ENCODE measurements at places on chromosomes 7 and 10. TPM values are rescaled to one million over a fixed set of nuclear protein-coding genes. Genes with fewer than 3 reads are reported as not detected.

- no peak overlapping the region for H3K27ac ChIP-seq
- no peak overlapping the region for H3K4me3 ChIP-seq
- DNase-seq = no peak
- no peaks in the 10 kb centered on the region for H3K4me1 ChIP-seq
Observed at GRCh38 chr10:19656420-19657042, 159.7 kb upstream of the PLXDC2 start.

DCLRE1A gene
- 13.9 TPM for total RNA-seq

DNA sequence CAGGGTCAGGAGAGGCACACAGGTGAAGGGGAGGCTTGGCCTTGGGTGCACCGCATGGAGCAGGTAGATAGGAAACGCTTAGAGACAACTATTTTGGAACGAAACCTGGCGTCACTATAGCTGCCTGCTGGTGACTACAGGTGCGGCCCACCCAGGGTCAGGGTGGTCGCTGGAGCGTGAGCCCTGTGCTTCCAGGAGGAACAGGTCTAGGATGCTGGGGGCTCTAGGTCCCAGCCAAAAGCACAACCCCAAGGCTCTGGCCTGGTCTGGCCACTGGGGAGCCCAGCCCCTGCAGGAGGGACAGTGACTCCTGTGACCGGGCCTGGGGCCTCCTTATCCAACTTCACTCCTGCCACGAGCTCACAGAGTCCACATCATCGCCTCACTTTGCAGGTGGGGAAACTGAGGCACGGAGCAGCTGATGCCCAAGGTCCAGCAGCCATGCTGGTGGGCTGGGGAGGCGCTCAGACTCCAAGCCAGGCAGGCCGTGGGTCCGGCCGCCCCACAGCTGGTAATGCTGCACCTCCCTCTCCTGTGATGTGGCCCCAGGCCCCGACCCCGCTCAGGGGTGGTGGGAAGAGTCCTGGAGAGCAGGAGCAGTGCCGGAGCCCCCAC, 9.0 kb downstream of the LFNG start:
- H3K27me3 ChIP-seq = no peaks in the 10 kb centered on the region
- no peak overlapping the region for H3K4me3 ChIP-seq
- peaks cover 53% of the 10 kb centered on the region for H3K4me1 ChIP-seq
- no peaks in the 10 kb centered on the region for H3K36me3 ChIP-seq
- peak overlapping the region; percentile 37 for H3K27ac ChIP-seq

- H3K27me3 ChIP-seq = no peaks in the 10 kb centered on the region
- H3K4me3 ChIP-seq = no peak overlapping the region
- no peaks in the 10 kb centered on the region for H3K36me3 ChIP-seq
- no peak overlapping the region for H3K27ac ChIP-seq
- peaks cover 6% of the 10 kb centered on the region for H3K4me1 ChIP-seq
- DNase-seq = no peak
Observed at GRCh38 chr7:129615018-129615417, 3.5 kb downstream of the NRF1 start.

C10orf62 gene
- 0.32 TPM for total RNA-seq

- H3K4me1 ChIP-seq = no peaks in the 10 kb centered on the region
- H3K27ac ChIP-seq = no peak overlapping the region
- no peak overlapping the region for H3K4me3 ChIP-seq
- peaks cover 31% of the 10 kb centered on the region for H3K27me3 ChIP-seq
Observed at GRCh38 chr10:25177754-25178135, 2.9 kb downstream of the GPR158 start.

TMEM213 gene
- not detected for total RNA-seq

CPA4 gene
- 38.7 TPM for total RNA-seq

- H3K36me3 ChIP-seq = no peaks in the 10 kb centered on the region
- DNase-seq = no peak
- H3K27me3 ChIP-seq = no peaks in the 10 kb centered on the region
- H3K27ac ChIP-seq = peak overlapping the region; percentile 95
- peaks cover 33% of the 10 kb centered on the region for H3K4me1 ChIP-seq
- H3K4me3 ChIP-seq = peak overlapping the region; percentile 84
Observed at GRCh38 chr10:96585736-96586418, 935 bp downstream of the TM9SF3 start.

- no peaks in the 10 kb centered on the region for H3K27me3 ChIP-seq
- H3K4me3 ChIP-seq = no peak overlapping the region
- H3K36me3 ChIP-seq = peaks cover 4% of the 10 kb centered on the region
- peaks cover 13% of the 10 kb centered on the region for H3K4me1 ChIP-seq
- no peak for DNase-seq
Observed at GRCh38 chr10:103181244-103181643, 11.8 kb downstream of the NT5C2 start.

TMEM130 gene
- not detected for total RNA-seq

NPY4R2 gene
- not detected for total RNA-seq

MTURN gene
- total RNA-seq = 7.5 TPM

GRCh38 chr7:25386311-25386744, 158.0 kb upstream of the NPVF start:
- H3K27me3 ChIP-seq = 0 out of 2 replicates have a peak, but pooled peaks cover 15% of the 10 kb centered on the region
- H3K4me3 ChIP-seq = no peak overlapping the region
- no peak overlapping the region for H3K27ac ChIP-seq

DNA sequence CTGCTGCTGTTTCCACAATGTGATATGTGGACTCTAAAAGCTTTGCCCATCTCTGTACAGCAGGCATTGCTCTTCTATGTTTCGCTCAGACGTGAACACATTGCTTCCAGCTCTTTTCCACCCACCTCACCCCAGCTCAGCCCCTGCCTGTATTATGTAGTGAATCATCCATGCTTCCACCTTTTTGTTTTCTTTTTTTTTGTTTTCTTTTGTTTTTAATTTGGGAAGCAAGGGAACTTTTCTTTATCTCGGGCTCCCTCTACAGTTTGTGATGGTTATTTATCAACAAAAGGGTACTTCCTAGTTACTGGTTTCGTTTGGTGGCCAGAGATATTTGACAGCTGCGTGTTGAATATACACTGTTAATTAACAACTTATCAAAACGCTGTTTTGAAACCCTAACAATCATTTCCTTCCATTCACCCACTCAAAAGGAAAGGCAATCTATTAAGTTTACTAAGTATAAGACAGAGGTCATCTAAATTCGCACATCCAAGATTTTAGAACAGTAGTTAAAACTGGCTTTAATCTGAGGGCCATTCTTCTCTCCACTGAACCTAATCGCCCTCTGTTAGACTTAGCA, 127.9 kb upstream of the STK17A start:
- H3K4me3 ChIP-seq = no peak overlapping the region
- no peaks in the 10 kb centered on the region for H3K36me3 ChIP-seq
- no peaks in the 10 kb centered on the region for H3K4me1 ChIP-seq
- no peaks in the 10 kb centered on the region for H3K27me3 ChIP-seq

LMBR1 gene
- 84.0 TPM for total RNA-seq

DNA sequence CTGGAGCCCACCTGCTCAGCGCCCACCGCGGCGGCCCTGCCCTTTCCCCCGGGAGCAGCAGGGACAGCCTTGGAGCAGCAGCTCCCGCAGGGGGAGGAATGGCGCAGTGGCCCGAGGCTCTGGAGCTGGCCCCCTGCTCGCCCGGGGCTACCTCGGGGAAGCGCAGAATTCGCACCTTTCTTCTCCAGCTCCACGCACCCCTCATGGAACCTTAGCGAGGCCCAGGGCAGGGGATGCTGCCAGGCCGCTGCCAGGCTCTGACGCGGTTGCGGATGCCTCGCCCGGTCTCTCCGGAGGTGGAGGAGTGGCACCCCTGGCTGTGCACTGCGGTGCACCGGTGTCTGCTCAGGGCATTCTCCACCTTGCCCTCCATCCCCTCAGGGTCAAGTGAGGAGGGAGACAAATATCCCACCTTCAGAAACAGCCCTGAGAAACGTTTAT, 84.9 kb upstream of the MKI67 start:
- peak overlapping the region; percentile 69 for H3K27ac ChIP-seq
- no peaks in the 10 kb centered on the region for H3K27me3 ChIP-seq
- DNase-seq = no peak
- peak overlapping the region; percentile 65 for H3K4me3 ChIP-seq
- H3K4me1 ChIP-seq = peaks cover 2% of the 10 kb centered on the region

- H3K27ac ChIP-seq = peak overlapping the region; percentile 87
- H3K4me3 ChIP-seq = peak overlapping the region; percentile 80
- no peaks in the 10 kb centered on the region for H3K36me3 ChIP-seq
- H3K4me1 ChIP-seq = peaks cover 41% of the 10 kb centered on the region
- H3K27me3 ChIP-seq = no peaks in the 10 kb centered on the region
Observed at GRCh38 chr7:131111081-131111576, 216.5 kb upstream of the MKLN1 start.

- H3K4me1 ChIP-seq = peaks cover 38% of the 10 kb centered on the region
- no peak overlapping the region for H3K27ac ChIP-seq
- no peak for DNase-seq
- H3K36me3 ChIP-seq = no peaks in the 10 kb centered on the region
- H3K4me3 ChIP-seq = no peak overlapping the region
Observed at GRCh38 chr7:128740996-128741395, 1.8 kb downstream of the CALU start.

GRCh38 chr7:124791426-124791825, 25.8 kb upstream of the GPR37 start:
- no peaks in the 10 kb centered on the region for H3K27me3 ChIP-seq
- DNase-seq = no peak
- no peak overlapping the region for H3K27ac ChIP-seq
- H3K4me3 ChIP-seq = no peak overlapping the region
- no peaks in the 10 kb centered on the region for H3K36me3 ChIP-seq
- peaks cover 9% of the 10 kb centered on the region for H3K4me1 ChIP-seq

- no peaks in the 10 kb centered on the region for H3K4me1 ChIP-seq
- no peaks in the 10 kb centered on the region for H3K27me3 ChIP-seq
- no peak for DNase-seq
- no peaks in the 10 kb centered on the region for H3K36me3 ChIP-seq
Observed at GRCh38 chr7:52843436-52843835, 192.0 kb upstream of the POM121L12 start.

NCF1 gene
- 0.27 TPM for total RNA-seq

- no peaks in the 10 kb centered on the region for H3K36me3 ChIP-seq
- no peak overlapping the region for H3K4me3 ChIP-seq
- H3K27me3 ChIP-seq = no peaks in the 10 kb centered on the region
- peak; percentile 32 for DNase-seq
Observed at GRCh38 chr10:121069061-121069850, 218.1 kb downstream of the WDR11 start.

DNA sequence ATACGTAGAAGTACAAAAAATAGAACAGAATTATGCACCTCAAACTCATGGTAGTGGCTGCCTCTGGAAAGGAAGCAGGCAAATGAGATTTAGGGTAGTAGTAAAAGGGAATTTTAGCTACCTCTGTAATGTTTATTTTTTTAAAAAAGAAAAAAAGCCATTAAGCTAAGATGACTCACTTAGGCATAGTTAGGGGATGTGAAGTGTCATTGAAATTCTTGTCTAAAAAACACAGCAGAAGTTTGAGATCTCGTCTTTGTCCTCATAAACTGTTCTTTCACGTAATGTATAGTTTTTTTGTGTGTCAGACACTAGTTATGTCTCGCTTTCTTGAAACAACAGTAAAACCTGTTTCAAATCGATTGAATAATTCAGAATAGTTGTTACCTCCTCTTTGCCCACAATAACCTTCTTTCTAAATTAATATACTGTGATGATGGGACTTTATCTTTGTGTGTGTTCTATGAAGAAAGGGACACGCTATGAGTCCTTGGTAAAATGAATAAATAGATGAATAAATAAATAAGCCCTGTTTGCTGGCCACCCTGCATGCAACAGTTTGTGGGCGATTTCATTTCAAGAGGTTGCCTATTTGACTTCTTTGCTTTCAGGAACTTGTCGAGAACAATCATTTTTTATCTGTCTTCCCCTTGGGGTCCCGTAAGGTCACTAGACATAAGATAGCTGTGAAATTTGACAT, 14.5 kb upstream of the FBXW4 start:
- H3K4me3 ChIP-seq = no peak overlapping the region
- H3K27ac ChIP-seq = no peak overlapping the region
- DNase-seq = no peak
- H3K36me3 ChIP-seq = no peaks in the 10 kb centered on the region
- H3K4me1 ChIP-seq = no peaks in the 10 kb centered on the region
- peaks cover 11% of the 10 kb centered on the region for H3K27me3 ChIP-seq

GRCh38 chr10:15461353-15462108, 90.4 kb upstream of the FAM171A1 start:
- H3K4me1 ChIP-seq = no peaks in the 10 kb centered on the region
- H3K4me3 ChIP-seq = no peak overlapping the region
- peaks cover 11% of the 10 kb centered on the region for H3K27me3 ChIP-seq
- H3K36me3 ChIP-seq = no peaks in the 10 kb centered on the region
- DNase-seq = peak; percentile 22

- no peaks in the 10 kb centered on the region for H3K4me1 ChIP-seq
- H3K27ac ChIP-seq = no peak overlapping the region
- no peaks in the 10 kb centered on the region for H3K27me3 ChIP-seq
- no peaks in the 10 kb centered on the region for H3K36me3 ChIP-seq
Observed at GRCh38 chr10:48213047-48213446, 61.4 kb downstream of the FRMPD2 start.

DNA sequence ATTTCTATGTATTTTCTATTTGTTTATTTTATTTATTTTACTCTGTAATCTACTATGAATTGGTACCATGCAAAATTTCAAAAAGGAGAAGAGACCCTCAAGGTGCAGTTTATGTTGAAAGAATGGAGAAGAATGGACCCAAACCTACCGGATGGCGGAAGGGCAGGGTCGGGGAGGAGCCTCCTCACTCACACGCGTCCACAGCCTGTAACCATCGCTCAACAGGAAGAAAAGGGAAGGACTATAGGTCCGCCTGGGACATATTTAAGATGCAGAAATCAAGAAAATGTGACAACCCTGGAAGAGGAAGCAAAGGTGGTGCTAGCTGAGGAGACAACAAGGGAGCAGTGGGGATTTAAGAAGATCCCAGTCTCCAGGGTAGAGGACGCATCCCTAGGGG, 158.4 kb downstream of the COBL start:
- H3K27ac ChIP-seq = no peak overlapping the region
- no peak overlapping the region for H3K4me3 ChIP-seq
- H3K27me3 ChIP-seq = no peaks in the 10 kb centered on the region
- no peak for DNase-seq

ERVW-1 gene
- total RNA-seq = not detected

- no peaks in the 10 kb centered on the region for H3K4me1 ChIP-seq
- DNase-seq = no peak
- no peak overlapping the region for H3K27ac ChIP-seq
- H3K36me3 ChIP-seq = no peaks in the 10 kb centered on the region
- H3K27me3 ChIP-seq = no peaks in the 10 kb centered on the region
Observed at GRCh38 chr7:124403587-124403986, 362.0 kb downstream of the GPR37 start.

DNA sequence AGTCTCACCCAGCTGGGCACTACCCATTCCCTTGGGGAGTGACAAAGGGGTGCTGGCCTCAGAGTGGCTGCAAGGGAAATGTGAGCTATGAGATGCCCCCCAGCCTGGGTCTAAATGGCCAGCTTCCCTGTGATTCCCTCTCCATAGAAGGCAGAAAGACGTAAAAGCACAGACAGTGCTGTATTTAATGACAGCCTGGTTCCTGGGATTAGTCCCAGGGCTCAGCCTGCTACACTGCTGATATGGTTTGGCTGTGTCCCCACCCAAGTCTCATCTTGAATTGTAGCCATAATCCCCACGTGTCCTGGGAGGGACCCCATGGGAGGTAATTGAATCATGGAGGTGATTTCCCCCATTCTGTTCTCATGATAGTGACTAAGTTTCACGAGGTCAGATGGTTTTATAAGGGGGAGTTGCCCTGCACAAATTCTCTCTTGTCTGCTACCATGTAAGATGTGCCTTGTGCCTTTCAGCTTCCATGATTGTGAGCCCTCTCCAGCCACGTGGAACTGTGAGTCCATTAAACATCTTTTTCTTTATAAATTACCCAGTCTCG, 23.9 kb upstream of the CALN1 start:
- H3K36me3 ChIP-seq = no peaks in the 10 kb centered on the region
- no peaks in the 10 kb centered on the region for H3K4me1 ChIP-seq
- no peak for DNase-seq
- H3K27me3 ChIP-seq = peaks cover 7% of the 10 kb centered on the region
- no peak overlapping the region for H3K4me3 ChIP-seq

TMEM72 gene
- not detected for total RNA-seq

All from HCT116 (cell line).